ENCODE measurements at places on chromosomes 2 and 18.

DNA sequence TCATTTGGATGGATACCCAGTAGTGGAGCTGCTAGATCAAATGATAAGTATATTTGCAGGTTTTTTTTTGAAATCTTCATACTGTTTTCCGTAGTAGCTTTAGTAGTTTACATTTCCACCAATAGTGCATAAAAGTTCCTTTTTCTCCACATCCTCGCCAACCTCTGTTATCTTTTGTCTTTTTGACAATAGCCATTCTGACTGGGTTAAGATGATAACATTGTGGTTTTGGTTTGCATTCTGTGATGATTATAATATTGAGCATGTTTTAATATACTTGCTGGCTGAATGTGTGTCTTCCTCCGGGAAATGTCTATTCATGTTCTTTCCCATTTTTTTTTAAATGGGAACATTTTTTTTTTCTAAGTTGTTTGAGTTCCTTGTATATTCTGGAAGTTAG is 260.0 kb downstream of the GULP1 start:
- DNase-seq: no peak

- DNase-seq: no peak
These were observed 2.8 kb upstream of the SLC20A1 start for GRCh38 chr2:112642966-112643365.

GRCh38 chr2:207131594-207131993 is 34.2 kb downstream of the KLF7 start:
- no peak for DNase-seq

DNA sequence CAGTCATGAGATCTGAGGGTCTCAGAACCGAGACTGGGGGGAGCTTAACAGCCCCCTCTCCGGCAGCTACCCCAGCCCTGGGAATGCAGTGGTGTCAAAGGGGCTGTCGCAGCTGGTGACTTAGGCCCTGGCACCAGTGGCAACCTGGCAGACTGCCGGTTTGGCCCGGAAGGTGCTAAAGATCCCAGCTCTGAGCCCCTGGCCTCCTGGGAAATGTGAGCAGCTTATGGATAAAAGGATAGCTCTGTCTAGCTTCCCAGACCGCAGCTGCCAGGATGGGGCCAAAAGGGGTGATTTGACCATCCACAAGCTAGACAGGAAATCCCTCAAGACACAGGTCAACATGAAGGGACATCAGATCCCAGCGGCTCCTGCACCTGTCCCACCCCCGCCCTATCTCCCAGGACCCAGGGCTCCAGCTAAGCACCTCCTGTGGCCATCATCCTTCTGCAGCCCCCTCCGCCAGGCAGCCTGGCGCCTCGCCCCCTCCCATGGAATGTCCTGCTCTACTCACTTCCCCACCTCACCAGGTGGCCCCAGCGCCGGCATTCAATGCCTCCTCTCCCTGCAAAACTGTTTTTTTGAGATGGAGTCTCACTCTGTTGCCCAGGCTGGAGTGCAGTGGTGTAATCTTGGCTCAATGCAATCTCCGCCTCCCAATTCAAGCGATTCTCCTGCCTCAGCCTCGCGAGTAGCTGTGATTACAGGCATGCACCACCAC is 33.2 kb upstream of the EFHD1 start:
- DNase-seq: no peak

- no peak for DNase-seq
These were observed 24.6 kb downstream of the ITGB6 start for GRCh38 chr2:160175169-160176134.

- no peak for DNase-seq
These were observed 1061.5 kb downstream of the CNTNAP5 start for GRCh38 chr2:125086313-125087184.

DNA sequence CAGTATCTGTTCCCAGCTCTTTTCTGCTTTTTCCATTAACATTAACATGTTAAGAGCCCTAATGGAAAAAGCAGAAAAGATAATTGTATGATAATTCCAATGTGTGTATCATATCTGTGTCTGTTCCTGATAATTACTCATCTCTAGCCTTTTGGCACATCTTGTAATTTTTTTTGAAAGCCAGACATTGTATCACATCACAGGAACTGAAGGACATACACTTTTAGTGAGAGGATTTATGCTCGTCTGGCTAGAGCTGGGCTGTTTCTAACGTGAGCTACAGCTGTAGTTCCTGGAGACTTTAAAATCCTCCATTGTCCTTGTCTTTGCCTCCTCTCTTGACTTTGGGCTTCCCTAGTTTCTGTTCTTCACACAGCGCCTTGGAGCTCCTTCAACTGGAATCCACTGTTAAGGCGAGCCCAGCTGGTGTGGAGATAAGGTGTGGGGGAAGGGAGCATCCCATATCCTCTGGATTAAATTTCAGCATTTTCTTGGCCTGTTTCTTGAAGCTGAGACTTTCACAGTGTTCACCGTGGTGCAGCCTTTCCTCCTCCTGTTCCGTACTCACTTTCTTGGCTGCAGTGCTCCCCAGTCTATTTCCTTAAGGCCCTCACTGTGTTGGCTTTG is 211.5 kb downstream of the GALR1 start:
- no peak for DNase-seq

- DNase-seq: no peak
These were observed 33.2 kb downstream of the RPE start for GRCh38 chr2:210035679-210036078.

GRCh38 chr2:197191940-197192322 is 118.6 kb downstream of the ANKRD44 start:
- no peak for DNase-seq

DNA sequence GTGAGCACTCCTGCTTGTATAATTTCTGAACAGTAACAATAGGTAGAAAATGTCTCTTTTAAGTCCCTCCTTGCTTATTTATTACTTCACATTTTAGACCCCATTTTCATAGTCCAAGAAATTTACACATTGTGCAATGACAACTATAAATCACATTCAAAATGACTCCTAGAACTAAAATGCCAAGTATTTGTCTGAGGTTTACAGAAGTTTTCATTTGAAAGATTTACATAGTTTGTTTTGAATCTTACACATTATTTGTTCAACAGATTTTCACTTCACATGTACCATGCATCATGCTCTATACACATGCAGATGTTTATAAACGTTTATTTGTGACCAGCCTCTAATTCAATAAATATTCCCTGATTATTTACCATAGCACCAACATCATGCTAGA is 15.7 kb upstream of the TRIB2 start:
- no peak for DNase-seq

DNA sequence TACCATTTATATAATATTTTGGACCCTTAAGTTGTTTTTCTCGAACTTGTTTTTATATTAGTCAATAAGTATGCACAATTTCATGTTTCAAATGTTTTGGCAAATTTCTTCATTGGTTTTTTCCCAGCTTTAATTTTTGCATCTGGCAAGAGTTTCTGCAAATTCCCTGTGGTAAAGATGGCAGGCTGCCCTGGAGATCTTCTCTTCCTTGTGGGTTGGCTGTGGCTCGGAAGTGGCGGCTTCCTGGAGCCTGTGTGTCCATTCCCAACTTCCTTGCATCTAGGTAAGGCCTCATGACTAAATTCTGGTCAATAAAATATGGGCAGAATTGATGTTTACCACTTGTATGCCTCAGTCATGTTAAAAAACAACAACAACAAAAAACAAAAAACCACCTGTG is 818.6 kb downstream of the EPHA4 start:
- DNase-seq: no peak

GRCh38 chr2:227772932-227773331 is 27.2 kb downstream of the SCYGR8 start:
- no peak for DNase-seq

- no peak for DNase-seq
These were observed 14.8 kb downstream of the RELCH start for GRCh38 chr18:62201870-62202269.

DNA sequence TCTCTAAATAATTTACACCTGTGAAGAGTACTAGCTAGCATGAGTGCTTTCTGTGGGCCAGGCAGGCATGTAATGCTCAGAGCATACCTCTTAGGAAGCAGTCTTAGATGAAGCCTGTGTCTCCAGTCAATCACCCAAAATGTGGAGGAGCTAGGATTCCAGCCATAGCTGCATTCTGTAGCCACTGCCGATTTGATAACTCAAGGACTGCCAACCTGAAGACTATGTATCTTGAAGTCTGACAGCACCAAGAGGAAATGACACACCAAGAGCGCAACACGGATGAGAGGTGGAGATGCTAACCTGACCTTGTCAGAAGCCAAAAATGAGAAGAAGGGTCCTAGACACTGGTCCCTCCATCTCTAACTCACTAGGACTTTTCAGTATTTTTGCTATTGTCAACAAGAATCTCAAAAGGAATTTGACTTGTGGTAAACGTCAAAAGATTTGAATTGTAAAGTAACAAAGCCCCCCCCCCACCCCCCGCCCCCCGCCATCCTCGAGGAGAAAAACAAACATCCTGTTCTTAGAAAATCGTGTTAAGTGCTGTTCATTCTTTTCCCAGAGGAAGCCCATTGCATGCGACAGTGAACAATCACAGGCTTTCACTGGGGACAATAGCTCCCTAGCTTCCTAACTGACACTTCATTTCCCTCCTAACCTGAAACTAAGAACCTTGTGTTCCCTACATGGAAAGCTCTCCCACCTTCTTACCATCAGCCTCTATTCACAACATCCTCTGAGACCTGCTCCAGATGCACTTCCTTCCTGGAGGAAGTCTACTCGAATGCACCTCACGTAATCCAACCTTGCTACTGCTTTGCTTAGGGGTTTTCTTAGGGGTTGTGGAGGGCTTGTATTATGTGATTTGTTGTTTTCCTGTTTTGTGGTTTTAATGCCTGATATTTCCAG is 14.7 kb downstream of the CDC42EP3 start:
- no peak for DNase-seq

DNA sequence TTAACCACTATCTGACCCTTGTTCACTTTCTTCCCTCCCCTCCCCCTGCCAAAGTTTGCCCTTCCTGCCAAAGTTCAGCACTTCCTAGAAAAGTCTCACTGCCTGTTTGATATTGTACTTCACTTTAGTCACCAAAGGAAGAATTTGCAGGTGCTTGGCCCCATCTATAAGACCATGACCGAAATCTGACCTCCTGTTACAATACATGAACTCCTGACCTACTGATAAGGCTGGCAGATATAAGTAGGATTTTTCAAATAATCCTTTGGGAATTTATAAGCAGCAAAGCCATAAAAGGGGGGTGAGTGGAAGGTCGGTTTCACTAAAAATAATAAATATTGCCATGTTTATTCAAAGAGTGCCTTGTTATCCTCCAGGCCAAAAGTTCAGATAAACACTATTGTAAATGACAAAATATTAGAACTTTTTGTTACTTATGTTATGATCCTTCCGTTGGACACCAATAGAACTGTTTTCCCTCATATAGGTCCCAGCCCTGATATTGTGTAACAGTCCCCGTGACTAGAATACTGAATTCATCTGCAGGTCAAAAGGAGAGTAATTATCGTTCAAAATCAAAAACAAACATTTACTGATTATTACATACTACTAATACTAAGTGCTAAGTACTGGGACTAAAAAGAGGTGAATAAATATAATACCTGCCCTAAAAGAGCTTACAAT is 277.6 kb downstream of the EXOC6B start:
- DNase-seq: no peak

- DNase-seq: no peak
These were observed 670.4 kb downstream of the KCNJ3 start for GRCh38 chr2:155368934-155369333.

DNA sequence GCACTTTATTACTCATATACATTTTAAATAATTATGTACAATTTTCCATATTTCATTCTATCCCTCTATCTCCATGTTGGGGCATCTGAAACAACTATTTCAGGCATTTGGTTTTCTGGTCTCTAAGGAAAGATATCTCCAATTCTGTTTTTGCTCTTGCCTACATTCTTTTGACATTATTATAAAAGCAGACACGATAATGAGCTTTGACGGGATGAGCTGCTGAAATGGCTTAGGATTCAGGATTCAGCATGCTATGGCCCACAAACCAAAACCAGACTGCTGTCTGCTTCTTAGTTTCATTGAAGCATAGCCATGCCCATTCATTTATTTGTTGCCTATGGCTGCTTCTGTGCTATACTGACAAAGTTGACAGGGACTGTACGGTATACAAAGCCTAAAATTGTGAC is 42.7 kb upstream of the GLS start:
- no peak for DNase-seq

- DNase-seq: no peak
These were observed 159.4 kb downstream of the TTC27 start for GRCh38 chr2:32787207-32787606.

GRCh38 chr2:157261199-157261782 is 3.8 kb downstream of the GALNT5 start:
- peak; percentile 19 for DNase-seq

- DNase-seq: no peak
These were observed 17.7 kb downstream of the SPTBN1 start for GRCh38 chr2:54473851-54474250.

GRCh38 chr2:199829628-199830027 is 21.4 kb downstream of the FTCDNL1 start:
- DNase-seq: no peak

DNA sequence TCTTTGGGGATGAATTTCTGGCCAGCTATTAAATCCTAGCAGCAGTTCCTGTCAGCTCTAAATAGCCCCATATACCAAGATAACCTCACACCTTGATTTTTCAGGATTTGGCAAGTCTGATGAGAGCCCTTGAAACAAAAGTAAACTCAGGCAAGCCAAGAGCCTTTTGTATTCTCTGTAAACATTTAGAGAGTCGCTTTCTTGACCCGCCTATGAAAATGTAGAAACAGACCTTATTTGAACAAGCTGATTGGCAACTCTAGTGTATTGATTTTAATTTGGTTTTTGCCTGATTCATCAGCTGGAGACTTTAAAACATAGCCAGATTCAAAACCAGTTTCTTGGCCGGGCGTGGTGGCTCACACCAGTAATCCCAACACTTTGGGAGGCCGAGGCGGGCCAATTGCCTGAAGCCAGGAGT is 43.4 kb downstream of the CABLES1 start:
- DNase-seq: no peak

- DNase-seq: no peak
These were observed 2.0 kb downstream of the VAMP8 start for GRCh38 chr2:85579266-85579935.

DNA sequence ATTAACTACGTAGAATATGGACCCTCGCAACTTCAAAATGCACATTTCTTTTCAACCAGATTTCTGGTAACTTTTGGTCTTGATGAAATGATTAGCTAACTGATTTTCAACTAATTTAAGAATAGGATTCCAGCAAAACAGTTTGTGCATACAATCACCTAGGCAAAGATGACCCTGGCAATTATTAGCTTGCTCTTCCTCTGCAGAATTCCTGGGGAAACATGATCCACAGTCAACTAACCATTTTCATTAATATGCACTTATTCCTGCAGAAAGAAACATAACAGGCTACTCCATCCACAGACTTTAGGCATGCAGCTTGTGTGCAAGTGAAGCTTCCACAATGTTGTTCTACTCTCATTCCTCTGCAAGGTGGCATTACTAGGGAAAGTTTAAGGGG is 1150.8 kb upstream of the FANCL start:
- no peak for DNase-seq

GRCh38 chr2:127347734-127348392 is 39.9 kb downstream of the MAP3K2 start:
- DNase-seq: peak; percentile 25

- DNase-seq: no peak
These were observed 245.7 kb downstream of the IKZF2 start for GRCh38 chr2:212905640-212906201.

Data from GM10248 (cell line).